ENCODE measurements at places on chromosomes 5 and 9.

DNA sequence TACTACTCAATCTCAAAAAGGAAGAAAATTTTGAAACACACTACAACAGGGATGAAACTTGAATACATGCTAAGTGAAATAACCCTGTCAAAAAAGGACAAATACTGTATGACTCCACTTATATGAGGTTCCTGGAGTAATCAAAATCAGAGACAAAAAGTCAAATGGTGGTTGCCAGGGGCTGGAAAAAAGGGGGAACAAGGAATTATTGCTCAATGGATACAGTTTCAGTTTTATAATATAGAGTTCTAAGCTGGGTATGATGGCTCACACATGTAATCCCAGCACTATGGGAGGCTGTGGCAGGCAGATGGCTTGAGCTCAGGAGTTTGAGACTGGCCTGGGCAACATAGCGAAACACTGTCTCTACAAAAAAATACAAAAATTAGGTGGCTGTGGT is 29.0 kb downstream of the ETF1 start:
- no peak for DNase-seq

- DNase-seq = no peak
Measured at GRCh38 chr9:112187404-112187803, 12.3 kb upstream of the SUSD1 start.

GRCh38 chr9:90189306-90189705 is 453.3 kb downstream of the DIRAS2 start:
- DNase-seq = no peak

GRCh38 chr5:127834094-127834531 is 130.9 kb downstream of the CCDC192 start:
- peak; percentile 34 for DNase-seq

DNA sequence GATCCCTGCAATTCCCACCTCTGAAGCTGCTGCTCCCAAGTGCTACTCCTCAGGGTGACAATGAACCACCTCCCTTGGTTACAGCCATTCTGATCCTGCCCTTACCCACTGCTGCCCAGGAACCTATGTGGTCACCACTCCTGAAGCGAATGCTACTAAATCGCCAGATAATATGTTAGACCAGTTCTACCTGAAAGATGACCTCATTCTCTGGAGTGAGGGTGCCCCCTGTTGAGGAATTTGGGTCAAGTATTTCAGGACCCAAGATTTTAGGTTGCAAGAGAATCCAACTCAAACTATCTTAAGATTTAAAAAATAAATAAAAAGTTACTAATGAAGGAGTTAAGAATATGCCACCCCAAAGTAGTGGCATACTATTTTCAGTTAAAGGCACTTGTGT is 5.8 kb upstream of the SNAPC3 start:
- DNase-seq = no peak

- DNase-seq = no peak
Measured at GRCh38 chr5:160469156-160470144, 47.8 kb downstream of the PTTG1 start.

DNA sequence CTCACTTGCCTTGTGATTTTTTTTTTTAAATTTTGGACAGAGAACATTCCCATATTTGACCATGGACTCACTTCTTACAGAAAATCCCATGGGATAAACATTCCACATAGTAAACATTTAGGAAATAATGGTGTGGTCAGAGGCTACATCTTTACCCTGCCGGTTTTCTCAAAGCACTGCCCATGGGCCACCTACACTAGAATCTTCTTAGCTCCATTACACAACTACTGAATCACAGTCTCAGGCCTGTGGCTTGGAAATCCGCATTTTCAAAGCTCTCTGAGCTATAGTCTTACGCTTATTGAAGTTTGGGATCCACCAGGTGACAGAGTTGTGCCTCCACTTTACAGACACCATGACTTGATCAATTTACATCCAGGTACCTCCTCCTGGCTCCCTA is 39.4 kb downstream of the ALG2 start:
- DNase-seq = no peak

- DNase-seq = no peak
Measured at GRCh38 chr5:106014262-106014661, 1656.5 kb downstream of the EFNA5 start.

DNA sequence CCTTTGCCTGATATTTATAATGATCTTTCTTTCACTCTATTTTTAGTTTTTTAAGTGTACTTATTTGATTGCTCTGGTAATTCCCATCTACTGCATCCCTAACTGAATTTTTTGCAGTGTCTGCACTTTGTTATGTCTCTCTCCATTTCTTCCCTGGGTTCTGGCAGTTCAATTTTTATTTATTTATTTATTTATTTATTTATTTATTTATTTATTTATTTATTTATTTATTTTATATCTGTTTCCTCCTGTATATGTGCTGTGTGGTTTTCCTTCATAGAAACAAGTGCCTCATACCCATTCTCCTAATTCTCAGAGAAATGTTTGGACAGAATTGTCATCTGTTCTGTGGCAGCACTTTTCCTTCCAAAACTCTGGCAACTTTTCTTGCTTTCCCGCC is 2370.8 kb upstream of the WWC1 start:
- no peak for DNase-seq

- no peak for DNase-seq
Measured at GRCh38 chr5:150252489-150252888, 37.1 kb downstream of the CAMK2A start.

DNA sequence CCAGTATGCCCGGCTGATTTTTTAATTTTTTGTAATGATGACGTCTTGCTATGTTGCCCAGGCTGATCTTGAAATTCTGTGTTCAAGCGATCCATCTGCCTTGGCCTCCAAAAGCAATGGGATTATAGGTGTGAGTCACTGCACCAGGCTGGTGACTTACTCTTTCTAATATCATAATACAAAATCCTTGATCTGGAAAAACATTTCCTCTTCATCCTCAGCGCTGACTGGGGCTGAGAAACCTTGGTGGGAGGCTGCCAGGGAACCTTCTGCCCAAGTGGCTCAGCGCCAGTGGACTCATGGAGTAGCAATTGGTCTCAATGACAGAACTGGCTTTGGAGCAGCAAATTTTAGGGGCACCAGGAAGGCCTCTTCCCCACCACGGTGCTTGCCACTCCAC is 17.5 kb upstream of the SEMA4D start:
- no peak for DNase-seq
